Naive B cell (primary cell): ENCODE measurements at places on chromosomes 4 and X. TPM values are rescaled to one million over a fixed set of nuclear protein-coding genes. Genes with fewer than 3 reads are reported as not detected.

DNA sequence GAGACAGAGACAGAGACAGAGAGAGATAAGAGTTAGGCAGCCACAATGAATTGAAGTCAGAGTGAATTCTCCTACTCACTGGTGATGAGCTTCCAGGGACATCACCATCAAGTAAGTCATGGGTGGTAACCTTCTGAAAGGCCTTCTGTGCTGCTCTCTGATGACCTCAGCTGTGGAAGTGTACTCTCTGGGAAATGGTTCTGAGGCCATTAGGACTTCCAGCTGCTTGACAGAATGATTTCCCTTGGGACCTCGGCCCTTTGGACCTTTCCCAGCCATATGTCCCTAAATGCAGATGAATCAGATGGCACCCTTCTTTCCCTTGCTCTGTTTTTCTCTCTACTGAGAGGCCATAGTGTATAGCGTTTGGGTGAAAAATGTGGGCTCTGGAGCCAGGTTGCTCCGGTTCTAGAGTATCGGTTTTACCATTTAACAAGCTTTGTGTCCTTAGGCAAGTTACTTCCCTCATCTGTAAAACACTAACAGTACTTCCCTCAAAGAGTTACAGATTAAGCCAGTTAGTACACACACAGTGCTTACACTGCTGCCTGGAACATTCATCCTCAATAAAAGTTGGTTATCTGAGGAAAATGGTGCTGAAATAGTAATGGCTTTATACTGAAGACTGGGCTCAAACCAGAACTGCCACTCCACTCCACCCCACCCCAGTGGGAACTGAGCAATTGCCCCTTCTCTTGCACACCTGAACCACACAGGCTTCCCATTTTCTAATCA is 7.6 kb downstream of the SEPTIN11 start:
- H3K4me3 ChIP-seq, result no peak overlapping the region
- H3K36me3 ChIP-seq, result peaks cover 9% of the 10 kb centered on the region
- H3K27me3 ChIP-seq, result peaks cover 6% of the 10 kb centered on the region
- H3K4me1 ChIP-seq, result no peaks in the 10 kb centered on the region
- DNase-seq, result no peak

- no peak for DNase-seq
- no peak overlapping the region for H3K4me3 ChIP-seq
- H3K27ac ChIP-seq, result no peak overlapping the region
- peaks cover 17% of the 10 kb centered on the region for H3K27me3 ChIP-seq
- no peaks in the 10 kb centered on the region for H3K4me1 ChIP-seq
- no peaks in the 10 kb centered on the region for H3K36me3 ChIP-seq
Measured at GRCh38 chrX:149638860-149639259, 7.3 kb upstream of the TMEM185A start.

- H3K27me3 ChIP-seq, result peaks cover 3% of the 10 kb centered on the region
- DNase-seq, result no peak
- H3K4me3 ChIP-seq, result no peak overlapping the region
- H3K36me3 ChIP-seq, result no peaks in the 10 kb centered on the region
- H3K4me1 ChIP-seq, result no peaks in the 10 kb centered on the region
Measured at GRCh38 chr4:183140911-183141320, 41.9 kb downstream of the WWC2 start.

DNA sequence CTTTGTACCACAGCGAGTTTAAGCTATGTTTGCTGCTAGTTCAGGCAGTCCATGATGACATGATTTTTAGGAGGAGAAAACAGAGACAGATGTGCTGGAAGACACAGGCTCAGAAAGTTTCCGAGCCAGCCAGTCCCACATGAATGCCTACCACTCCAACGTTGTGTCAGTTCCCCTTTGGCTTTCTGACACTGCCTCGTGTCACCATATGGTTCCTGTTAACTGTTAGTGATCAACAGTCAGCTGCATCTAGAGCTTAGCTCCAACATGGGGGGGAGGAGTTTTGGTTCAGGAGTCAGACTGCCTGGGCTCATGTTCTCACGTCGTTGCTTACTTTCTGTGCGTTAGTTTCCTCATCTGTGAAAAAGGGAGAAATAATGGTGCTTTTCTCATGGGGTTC is 343.7 kb downstream of the MID1IP1 start:
- DNase-seq, result peak; percentile 76
- peaks cover 44% of the 10 kb centered on the region for H3K4me1 ChIP-seq
- no peaks in the 10 kb centered on the region for H3K27me3 ChIP-seq

DNA sequence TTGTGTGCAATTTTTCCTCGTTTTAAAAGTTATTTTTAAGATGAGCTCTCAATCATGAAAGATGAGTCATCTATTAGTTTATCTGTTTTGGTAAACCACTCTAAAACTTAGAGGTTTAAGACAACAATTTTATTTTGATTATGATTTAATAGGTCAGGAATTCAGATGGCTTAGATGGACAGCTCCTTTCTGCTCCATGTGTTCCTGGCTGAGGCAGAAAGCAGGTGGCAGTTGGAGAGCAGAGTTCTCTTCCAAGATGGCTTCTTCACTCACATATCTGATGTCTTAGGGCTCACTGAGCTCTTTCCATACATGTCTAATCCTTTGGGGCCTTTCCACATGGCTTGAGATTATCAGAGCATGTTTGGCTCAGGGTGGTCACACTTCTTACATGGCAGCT is 48.3 kb upstream of the GRPR start:
- no peaks in the 10 kb centered on the region for H3K36me3 ChIP-seq
- peaks cover 11% of the 10 kb centered on the region for H3K27me3 ChIP-seq

- H3K4me1 ChIP-seq, result peaks cover 4% of the 10 kb centered on the region
- peaks cover 58% of the 10 kb centered on the region for H3K36me3 ChIP-seq
- no peaks in the 10 kb centered on the region for H3K27me3 ChIP-seq
- H3K27ac ChIP-seq, result no peak overlapping the region
Measured at GRCh38 chr4:168367065-168367464, 48.5 kb upstream of the DDX60 start.

Gene DMD
- polyA plus RNA-seq, result 1.5 TPM

DNA sequence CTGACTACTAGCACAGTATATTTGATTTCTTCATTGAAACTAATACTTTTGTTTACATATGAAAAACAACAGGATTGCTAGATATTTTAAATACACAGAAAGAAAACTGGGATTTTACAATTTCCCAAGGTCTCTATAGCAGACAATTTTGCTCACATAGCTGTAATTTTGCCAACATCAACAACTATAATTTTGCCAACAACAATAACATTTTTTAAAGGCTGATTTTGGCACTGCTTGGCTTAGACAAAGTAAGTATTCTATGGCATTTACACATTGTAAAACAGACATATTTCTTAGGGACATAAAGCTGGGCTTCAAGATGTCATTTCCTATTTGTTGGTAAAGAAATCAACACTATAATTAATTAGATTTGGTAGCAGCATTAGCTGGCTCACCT is 922.1 kb downstream of the RAB28 start:
- H3K27me3 ChIP-seq, result no peaks in the 10 kb centered on the region
- DNase-seq, result no peak

DNA sequence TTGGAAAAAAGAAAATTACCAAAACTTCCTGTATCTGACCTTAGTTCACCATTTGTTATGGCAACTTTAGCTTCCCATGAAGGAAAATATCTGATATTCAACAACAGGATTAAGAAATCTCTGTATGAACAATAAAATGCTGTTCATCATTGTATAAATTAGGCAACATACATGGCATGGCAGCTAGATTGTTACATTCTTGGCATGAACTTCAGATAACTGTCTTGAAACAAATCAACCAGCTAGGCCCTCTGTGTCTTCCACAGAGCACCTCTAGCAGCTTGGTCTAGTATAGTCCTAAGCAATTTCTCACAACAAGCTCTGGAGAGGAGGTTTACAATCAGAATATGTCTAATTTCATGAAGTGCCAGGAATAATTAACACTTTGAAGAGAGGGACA is 105.4 kb upstream of the PCDH7 start:
- no peak for DNase-seq
- no peak overlapping the region for H3K4me3 ChIP-seq
- no peaks in the 10 kb centered on the region for H3K4me1 ChIP-seq
- H3K27me3 ChIP-seq, result no peaks in the 10 kb centered on the region
- H3K27ac ChIP-seq, result no peak overlapping the region

- H3K4me3 ChIP-seq, result no peak overlapping the region
- no peak for DNase-seq
- H3K36me3 ChIP-seq, result no peaks in the 10 kb centered on the region
Measured at GRCh38 chr4:41549478-41549877, 11.5 kb downstream of the LIMCH1 start.

Gene MAGEA8
- polyA plus RNA-seq, result not detected

Gene CYTL1
- not detected for polyA plus RNA-seq

DNA sequence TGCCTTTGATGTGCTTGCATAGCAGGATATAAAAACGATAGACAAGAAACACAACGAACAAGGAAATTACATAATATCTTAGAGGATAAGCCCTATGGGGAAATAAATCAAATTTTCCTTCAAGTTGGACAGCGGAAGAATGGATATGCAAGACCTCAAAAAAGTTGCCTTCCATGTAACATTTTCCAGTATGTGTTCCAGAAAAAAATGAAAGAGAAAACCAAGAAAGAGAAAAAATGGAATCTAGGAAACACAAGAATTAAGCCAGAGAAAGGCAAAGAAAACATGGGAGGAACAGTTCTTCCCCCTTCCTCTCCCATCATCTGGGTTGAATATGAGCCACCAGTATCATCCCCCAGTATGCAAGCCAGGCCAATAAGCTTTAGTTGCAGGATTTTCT is 34.6 kb upstream of the MID1 start:
- DNase-seq, result no peak
- H3K27ac ChIP-seq, result no peak overlapping the region
- no peak overlapping the region for H3K4me3 ChIP-seq
- no peaks in the 10 kb centered on the region for H3K4me1 ChIP-seq

GRCh38 chr4:56450342-56450741 is 14.3 kb downstream of the PAICS start:
- H3K4me1 ChIP-seq, result no peaks in the 10 kb centered on the region
- no peak for DNase-seq
- no peak overlapping the region for H3K4me3 ChIP-seq
- peaks cover 13% of the 10 kb centered on the region for H3K36me3 ChIP-seq

Gene CSN1S1
- polyA plus RNA-seq, result not detected

DNA sequence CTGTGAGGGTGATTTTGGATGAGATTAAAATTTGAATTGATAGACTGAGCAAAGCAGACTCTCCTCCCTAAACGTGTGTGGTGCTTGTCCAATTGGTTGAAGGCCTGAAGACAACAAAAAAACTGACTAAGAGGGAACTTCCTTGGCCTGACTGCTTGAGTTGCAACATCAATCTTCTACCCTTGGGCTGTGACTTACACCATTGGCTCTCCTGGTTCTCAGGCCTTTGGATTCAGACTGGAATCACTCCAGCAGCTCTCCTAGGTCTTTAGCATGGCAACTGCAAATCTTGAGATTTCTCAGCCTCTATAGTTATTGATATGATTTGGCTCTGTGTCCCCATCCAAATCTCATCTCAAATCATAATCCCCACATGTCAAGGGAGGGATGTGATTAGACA is 49.7 kb upstream of the IGFBP7 start:
- DNase-seq, result no peak
- H3K4me1 ChIP-seq, result peaks cover 8% of the 10 kb centered on the region
- H3K4me3 ChIP-seq, result no peak overlapping the region
- H3K36me3 ChIP-seq, result no peaks in the 10 kb centered on the region
- H3K27ac ChIP-seq, result no peak overlapping the region
- peaks cover 15% of the 10 kb centered on the region for H3K27me3 ChIP-seq

DNA sequence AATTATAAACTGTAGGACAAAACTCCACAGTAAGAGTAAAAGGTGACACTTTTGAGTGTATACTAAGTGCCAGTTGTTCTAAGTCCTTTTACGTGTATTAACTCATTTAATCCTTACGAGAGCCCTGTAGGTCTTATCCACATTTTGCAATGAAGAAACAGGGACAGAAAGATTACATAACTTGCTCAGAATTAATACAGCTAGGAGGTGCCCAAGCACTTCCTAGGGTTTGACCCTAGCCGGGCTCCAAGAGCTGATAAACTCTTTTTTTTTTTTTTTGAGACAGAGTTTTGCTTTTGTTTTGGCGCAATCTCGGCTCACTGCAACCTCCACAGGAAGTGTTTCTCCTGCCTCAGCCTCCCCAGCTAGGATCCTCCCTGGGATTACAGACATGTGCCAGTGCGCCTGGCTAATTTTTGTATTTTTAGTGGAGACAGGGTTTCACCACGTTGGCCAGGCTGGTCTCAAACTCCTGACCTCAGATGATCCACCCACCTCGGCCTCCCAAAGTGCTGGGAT is 110.4 kb downstream of the UBE2K start:
- H3K27ac ChIP-seq, result no peak overlapping the region
- H3K27me3 ChIP-seq, result no peaks in the 10 kb centered on the region
- H3K4me1 ChIP-seq, result peaks cover 14% of the 10 kb centered on the region
- no peaks in the 10 kb centered on the region for H3K36me3 ChIP-seq
- H3K4me3 ChIP-seq, result no peak overlapping the region

Gene SPARCL1
- polyA plus RNA-seq, result 0.15 TPM

Gene TIGD4
- not detected for polyA plus RNA-seq

DNA sequence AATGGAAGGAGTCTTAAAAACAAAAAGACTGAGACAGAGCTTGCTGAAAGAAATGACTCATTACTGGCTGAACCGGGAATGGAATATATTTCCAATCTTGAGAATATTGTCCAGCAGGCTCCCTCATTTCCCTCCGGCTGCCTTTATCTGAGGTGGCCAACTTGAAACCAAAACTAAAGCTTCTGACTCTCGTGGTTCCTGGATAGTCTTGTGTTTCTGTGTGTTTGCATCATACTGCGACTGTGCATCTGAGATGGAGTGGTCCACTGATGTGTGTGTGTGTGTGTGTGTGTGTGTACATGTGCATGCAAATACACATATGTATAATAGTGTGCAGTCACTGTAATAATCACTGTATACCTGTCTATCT is 145.6 kb upstream of the SCML1 start:
- no peak overlapping the region for H3K4me3 ChIP-seq
- no peak overlapping the region for H3K27ac ChIP-seq
- no peaks in the 10 kb centered on the region for H3K4me1 ChIP-seq
- no peak for DNase-seq
- H3K27me3 ChIP-seq, result peaks cover 25% of the 10 kb centered on the region
- H3K36me3 ChIP-seq, result no peaks in the 10 kb centered on the region

- no peaks in the 10 kb centered on the region for H3K4me1 ChIP-seq
- H3K4me3 ChIP-seq, result no peak overlapping the region
- DNase-seq, result no peak
- H3K27me3 ChIP-seq, result peaks cover 14% of the 10 kb centered on the region
- no peaks in the 10 kb centered on the region for H3K36me3 ChIP-seq
Measured at GRCh38 chr4:94202769-94203168, 4.9 kb upstream of the SMARCAD1 start.

Gene CD38
- 31.1 TPM for polyA plus RNA-seq

Gene PPM1K
- polyA plus RNA-seq, result 193 TPM

- peak; percentile 54 for DNase-seq
- no peaks in the 10 kb centered on the region for H3K27me3 ChIP-seq
- peak overlapping the region; percentile 99 for H3K27ac ChIP-seq
- peaks cover 65% of the 10 kb centered on the region for H3K4me1 ChIP-seq
- H3K4me3 ChIP-seq, result peak overlapping the region; percentile 91
Measured at GRCh38 chr4:10115797-10116568, 616 bp downstream of the WDR1 start.

Gene CRLF2
- polyA plus RNA-seq, result not detected
